ENCODE measurements at places on chromosomes 13 and 19.
A peak's percentile ranks its signal among the peaks of the same experiment; 100 is the strongest.

DNA sequence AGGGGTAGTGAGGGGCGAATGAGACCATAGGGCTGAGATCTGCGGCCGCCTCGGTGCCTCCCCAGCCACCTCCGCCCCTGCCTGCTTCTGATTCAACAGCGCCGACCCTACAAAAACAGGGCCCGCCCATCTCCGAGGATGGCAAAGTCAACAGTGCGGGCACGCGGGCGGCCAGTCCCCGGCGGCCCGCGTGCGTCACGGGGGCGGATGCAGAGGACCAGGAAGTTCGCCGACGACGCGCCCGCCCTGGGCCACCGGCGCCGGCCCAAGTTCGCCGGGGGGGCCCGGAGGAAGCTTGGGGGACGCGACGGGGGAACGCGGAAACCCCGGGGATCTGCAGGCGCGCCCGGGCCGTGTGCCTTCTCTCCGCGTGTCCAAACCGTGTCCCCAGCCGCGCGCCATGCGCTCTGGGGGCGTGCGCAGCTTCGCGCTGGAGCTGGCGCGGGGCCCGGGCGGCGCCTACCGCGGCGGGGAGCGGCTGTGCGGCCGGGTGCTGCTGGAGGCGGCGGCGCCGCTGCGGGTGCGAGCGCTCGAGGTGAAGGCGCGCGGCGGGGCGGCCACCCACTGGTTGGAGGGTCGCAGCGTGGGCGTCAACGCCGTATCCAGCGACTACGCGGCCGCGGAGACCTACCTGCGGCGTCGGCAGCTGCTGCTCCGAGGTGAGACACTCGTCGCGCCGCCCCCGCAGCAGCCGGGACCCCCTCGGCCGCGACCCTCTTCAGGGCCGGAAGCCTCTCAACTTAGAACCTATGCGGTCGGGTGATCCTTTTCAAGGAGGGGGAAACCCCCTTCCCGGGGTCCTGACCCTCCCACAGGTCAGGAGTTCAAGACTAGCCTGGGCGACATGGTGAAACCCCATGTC is 6.8 kb upstream of the ARRDC2 start:
- peak; percentile 95 for DNase-seq

GRCh38 chr19:15293781-15294491 is 38.4 kb downstream of the BRD4 start:
- no peak for DNase-seq

DNA sequence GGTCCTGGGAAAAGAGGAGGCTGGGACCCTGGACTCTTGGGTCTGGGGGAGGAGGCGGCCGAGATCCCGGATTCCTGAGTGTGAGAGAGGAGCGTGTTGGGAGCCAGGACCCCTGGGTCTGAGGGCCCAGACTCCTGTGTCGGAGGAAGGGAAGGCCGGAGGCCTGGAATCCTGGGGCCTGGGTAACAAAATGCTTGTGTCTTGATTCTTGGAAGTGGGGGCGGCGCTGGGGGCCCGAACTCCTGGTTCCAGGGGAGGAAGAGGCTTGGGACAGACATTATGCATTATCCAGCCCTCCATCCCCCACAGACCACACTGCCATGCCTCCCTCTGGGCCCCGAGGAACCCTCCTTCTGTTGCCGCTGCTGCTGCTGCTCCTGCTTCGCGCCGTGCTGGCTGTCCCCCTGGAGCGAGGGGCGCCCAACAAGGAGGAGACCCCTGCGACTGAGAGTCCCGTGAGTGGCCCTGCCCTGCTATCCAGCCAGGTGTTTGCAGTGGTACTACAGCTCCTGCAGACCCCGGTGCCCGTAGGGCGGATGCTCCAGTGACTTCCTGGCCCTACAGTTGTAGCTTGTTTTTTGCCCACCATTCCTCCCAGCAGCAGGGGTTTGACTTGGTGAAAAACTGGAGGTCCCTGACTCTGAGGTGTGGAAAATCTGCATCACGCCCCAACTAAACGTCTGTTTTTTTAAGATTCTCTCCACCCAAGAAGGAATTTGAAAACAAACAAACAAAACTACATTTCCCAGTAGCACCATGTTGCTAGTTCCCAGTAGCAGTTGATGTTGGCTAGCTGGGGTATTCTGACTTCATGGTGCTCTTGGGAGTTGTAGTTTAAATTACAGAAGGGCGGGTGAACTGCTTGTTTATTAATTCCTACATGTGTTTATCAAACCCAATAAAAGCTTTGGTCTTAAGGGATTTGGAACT is 630 bp downstream of the NUCB1 start:
- DNase-seq, result peak; percentile 67

DNA sequence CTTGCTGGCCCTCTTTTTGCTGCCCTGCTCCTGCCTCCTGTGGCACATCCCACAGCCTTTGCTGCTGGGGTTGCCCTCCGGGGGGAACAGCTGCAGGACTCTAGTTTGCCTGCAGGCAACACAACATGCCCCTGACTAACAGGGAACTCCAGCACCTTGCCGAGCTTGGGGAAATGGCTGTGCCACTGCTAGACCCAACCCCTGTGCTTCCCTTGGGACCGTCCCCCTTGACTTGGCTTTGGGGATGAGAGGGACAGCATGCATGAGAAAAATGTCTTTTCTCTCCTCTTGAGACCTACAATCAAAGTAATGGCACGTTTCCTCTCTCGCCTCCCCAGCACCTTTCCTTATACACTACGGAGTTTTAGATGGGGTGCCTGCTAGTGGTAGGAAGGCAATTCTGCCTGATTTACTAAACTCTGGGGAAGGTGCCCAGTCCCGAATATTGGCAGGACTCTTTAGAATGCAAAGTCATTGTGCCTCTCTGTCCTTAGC is 12.4 kb upstream of the VWA8 start:
- DNase-seq, result no peak

DNA sequence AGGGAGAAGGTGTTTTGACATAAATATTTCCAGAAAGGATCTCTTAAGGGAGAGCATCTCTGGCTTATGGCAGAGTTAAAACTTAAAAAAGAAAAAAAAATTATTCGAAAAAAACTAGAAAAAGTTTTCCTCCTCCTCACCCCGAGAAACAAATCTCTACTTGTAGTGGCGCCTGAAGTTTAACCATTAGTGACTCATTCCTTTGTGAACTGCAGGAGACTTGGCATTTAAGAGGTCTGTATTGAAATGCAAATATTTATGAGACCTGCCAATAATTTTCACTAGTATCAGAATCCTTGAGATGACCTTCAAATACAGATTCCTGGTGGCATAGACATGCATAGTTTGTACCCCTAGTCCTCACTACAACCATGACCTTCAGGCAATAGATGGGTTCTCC is 64.9 kb upstream of the MED4 start:
- DNase-seq, result no peak

DNA sequence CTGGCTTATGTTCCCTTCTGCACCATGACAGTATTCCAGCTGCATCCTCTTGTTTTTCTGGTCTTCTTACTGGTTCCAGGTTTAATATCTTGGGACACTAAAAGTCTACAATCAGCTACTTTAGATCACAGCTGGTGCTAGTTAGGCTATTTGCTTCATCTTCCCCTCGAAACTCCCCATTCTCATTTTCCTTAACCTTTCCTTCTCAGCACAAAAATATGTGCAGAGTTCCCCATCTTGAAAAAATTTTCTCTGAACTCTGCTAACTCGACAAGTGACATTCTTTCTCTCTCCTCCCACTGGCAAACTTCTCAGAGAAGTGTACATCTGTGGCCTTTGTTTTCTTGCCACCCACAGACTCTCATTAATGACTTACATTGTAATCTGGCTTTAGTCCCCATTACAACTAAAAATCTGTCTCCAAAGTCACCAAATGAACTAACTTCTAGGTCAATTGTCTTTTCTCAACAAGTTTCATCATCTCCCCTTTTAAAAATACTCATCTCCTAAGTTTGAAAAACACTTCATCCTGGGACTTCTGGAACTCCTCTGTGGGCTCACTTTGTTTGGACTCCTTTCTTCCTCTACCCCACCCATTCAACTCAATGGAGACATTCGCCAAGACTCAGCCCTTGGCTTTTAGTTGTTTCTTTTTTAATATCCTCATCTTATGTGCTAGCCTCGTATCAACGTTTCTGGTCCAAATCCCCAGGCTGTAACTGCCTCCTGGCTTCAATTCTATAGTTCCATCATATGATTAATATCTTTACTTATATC is 7.1 kb upstream of the KL start:
- no peak for DNase-seq

- no peak for DNase-seq
These were observed 10.6 kb downstream of the FBXL3 start for GRCh38 chr13:77016251-77016812.

GRCh38 chr13:86946734-86947133 is 724.4 kb upstream of the SLITRK5 start:
- no peak for DNase-seq

DNA sequence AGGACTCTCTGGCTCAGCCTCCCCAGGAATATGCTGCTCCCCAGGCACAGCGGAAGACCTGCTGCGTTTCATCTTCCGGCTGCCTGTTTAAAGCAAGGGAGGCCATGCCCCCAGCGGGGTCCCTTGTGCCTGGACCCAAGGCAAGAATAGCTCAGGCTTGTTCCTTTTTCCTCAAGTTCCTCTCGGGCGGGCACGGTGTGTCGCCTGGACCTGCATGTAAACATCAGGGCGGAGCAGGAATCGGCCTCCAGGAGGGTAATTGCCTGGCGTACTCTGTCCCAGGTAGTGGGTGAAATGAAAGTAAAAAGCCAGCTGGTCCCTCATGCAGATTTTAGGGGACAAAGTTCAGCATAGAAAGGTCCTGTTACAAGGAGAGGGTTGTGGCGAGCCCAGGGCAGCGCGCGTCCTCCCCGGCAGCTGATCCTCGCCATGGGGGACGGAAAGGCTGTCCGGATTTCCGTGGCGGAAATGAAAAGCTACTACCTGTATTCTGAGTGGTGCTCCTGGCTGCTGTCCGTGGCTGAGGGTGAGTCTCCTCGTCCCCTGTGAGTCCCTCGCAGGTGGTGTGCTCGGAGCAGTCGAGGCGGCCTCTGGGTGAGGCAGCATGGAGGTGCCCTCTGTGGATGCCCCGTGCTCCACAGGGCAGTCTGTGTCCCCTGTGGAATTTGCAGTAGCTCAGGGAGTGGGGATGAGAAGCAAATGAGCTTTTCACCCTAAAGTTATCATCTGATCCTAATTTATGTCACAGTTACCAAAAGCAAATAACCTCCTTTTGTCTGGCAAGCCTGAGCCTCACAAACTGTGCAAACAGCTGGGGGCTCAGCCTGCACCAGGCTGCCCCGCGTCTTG is 16.2 kb downstream of the MCF2L start:
- no peak for DNase-seq

DNA sequence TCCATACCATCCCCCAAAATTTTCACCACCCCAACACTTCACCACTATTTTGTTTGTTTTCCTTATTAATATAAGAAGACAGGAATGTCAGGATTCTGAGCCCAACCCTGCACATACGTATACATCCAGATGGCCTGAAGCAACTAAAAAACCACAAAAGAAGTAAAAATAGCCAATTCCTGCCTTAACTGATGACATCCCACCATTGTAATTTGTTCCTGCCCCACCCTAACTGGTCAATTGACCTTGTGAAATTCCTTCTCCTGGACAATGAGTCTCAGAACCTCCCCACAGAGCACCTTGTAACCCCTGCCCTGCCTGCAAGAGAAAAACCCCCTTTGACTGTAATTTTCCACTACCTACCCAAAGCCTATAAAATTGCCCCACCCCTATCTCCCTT is 132.5 kb downstream of the ZNF675 start:
- DNase-seq, result no peak

GRCh38 chr19:53868892-53869804 is 1.5 kb downstream of the MYADM start:
- DNase-seq, result peak; percentile 80

- DNase-seq, result no peak
These were observed 13.2 kb downstream of the PEPD start for GRCh38 chr19:33508431-33508830.

Data from AG08395 (cell line).